ENCODE measurements at places on chromosomes 16 and 17.
A peak's percentile ranks its signal among the peaks of the same experiment; 100 is the strongest.

- DNase-seq: no peak
Measured at GRCh38 chr16:88064011-88064888, 113.0 kb downstream of the BANP start.

DNA sequence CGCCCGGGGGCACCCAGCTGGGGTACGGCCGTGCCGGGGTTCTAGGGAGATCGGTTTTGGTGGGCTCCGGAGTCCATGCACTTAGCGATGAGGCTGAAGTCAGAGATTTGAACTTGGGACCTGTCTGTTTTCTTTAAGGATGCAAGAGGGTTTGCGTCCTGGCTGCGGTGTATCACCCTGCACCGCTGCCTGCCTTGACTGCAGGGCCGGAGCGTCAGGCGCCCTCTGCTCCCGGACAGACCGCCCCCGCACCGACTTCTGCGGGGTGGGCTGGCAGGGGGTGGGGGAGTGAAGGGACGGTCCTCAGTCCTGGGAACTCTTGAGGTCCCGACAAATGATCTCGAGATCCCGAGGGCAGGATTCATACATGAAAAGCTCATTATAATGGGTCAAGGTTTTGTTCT lies 701 bp downstream of the PDP2 start:
- no peak for DNase-seq

DNA sequence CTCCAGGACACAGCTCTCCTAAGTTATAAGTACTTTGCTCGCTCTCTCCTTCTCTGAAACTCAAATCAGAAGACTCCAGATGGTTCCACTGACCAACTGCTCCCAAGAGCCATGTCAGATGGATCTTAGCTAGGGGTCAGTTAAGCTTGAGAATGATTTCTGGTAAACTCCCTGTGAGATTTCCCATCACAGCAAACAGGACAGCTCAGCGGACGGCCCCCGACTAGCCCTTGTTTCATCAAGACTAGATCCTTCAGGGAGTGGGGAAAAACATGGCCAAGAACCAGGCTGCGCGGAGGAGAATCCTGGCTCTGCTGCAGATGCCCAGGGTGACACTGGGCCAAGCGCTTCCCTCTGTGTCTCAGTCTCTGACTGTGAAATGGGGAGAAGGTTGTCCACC lies 159.8 kb downstream of the C16orf78 start:
- no peak for DNase-seq

DNA sequence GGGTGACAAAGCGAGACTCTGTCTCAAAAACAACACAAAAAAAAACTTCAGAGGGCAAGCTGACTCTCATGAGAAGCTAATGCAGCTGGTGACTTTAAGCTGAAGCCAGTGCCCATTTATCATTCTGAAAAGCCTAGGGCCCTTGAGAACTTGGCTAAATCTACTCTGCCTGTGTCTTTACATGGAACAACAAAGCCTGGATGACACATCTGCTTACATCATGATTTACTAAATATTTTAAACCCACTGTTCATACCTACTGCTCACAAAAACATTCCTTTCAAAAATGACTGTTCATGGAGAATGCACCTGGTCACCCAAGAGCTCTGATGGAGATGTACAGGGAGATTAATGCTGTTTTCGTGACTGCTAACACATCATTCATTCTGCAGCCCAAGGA lies 6.1 kb upstream of the ALOX12 start:
- no peak for DNase-seq

GRCh38 chr16:86761111-86762031 lies 183.0 kb downstream of the FOXL1 start:
- no peak for DNase-seq

DNA sequence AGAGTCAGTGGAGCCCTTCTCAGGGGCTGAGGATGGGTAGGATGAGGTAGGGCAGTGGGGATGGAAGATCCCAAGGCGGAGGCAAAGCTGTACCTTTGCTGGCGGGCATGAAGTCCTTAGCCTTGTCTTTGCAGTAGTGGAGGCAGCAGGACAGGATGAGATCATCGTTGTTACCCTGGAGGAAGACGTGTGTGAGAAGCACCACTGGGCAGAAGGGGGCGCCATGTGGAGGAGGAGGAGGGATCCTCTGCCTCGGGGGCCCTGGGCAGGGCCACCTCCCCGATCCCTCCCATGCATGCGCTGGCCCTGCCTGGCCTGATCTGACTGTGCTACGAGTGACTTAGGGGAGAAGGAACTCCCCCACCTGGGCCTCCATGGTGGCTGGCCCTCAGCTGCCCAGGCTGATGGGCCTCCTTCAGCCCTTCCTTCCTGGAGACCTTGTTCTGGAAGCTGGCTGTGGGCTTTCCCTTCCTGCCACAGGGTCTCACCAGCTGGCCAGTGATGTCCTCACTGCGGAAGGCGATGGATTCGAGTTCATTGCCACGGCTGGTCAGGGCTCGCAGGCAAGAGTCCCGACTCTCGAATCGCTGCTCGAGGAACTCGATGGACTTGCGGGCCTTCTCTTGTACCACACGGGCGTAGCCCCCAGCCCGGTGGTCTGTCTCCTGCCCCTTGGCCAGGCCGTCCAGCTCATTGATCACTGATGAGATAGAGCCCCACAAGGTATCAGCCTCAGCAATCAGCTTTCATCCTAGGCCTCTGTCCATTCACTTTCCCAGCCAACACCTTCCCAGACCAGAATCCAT lies 10.3 kb downstream of the HIC1 start:
- DNase-seq: no peak

- DNase-seq: no peak
Measured at GRCh38 chr17:66906321-66907278, 57.9 kb upstream of the CACNG4 start.

- peak; percentile 52 for DNase-seq
Measured at GRCh38 chr17:18037486-18037885, 1.5 kb downstream of the ATPAF2 start.

DNA sequence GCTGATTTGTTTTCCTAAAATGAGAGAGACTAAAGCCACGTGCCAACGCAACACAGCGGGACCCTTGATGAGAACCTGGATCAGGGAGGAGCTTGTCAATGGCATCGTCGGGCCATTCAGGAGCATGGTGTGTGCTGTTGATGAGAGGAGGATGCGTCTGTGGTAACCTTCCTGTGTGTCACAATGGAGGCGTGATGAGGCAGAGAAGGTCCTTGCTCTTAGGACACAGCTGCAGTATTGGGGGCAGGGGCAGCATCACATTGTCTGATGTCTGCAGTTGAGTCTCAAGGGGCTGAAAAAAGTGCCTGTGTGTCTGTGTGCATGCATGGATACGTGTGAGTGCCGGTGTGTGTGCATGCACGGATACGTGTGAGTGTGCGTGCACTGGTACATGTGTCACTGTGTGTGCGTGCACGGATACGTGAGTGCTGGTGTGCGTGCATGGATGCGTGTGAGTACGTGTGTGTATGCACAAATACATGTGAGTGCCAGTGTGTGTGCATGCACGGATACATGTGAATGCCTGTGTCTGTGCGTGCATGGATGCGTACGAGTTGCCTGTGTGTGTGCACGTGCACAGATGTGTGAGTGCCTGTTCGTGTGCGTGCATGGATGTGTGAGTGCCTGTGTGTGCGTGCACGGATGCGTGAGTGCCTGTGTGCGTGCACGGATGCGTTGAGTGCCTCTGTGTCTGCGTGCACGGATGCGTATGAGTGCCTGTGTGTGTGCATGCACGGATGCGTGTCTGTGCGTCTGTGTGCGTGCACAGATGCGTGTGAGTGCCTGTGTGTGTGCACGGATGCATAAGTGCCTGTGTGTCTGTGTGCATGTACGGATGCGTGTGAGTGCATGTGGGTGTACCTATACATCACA lies 39.3 kb downstream of the BAIAP2 start:
- DNase-seq: peak; percentile 8

DNA sequence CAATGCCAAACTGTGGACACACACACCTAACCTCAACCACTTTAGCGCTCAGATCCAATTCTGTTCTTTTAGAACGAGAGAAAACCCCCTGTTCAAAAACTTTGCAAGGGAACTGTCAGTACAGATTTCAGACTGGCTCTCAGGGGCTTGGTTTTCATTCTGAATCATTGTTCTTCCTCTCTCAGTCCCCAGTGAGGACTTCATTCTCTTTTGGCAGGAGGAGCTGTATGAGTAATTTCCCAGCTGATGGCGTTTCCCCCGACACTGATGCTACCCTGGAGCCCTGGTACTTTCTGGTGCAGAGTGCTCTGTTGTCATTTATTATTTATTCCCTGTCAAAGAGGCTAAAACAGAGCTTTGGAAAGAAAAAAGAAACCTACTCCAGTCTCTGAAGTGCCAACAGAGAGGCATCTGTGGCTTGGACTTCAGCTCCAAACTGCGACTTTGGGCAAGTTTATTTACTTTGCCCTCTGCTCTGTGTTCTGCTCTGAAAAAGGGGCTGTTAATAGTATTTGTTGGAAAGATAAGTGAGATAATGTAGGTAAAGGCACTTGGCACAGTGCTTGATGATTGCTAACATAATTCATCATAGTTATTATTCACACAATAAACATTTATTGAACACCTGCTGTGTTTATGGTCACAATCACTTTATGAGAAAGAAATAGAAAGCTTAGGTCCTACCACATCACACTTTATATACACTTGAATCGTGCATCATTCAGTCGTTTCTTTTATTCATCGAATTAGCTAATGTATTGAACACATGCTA lies 28.3 kb downstream of the ETV4 start:
- no peak for DNase-seq

DNA sequence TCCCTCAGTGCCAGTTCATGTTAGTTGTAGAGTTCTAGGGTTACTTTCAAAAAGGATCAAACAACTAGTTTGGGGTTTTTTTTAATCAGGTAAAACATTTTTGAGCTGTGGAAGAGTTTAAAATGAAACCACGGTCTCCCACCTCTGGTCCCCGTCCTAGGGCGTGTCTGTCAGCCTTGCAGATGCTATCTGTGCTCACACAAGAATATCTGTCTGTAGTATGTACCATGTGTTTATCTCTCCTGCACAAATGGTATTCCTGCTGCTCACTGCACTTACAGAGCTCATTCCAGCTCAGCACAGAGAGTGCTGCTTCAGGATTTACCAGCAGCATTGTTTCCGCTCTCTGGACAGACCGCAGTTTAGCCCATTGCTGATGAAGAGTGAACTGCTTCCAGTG lies 38.9 kb downstream of the UBN1 start:
- no peak for DNase-seq
